ENCODE measurements at places on chromosomes 1 and 21.

- DNase-seq = no peak
These were observed 716 bp downstream of the INAVA start for GRCh38 chr1:200895443-200895789.

- DNase-seq = peak; percentile 28
These were observed 117.2 kb downstream of the SLC25A24 start for GRCh38 chr1:108082738-108083562.

DNA sequence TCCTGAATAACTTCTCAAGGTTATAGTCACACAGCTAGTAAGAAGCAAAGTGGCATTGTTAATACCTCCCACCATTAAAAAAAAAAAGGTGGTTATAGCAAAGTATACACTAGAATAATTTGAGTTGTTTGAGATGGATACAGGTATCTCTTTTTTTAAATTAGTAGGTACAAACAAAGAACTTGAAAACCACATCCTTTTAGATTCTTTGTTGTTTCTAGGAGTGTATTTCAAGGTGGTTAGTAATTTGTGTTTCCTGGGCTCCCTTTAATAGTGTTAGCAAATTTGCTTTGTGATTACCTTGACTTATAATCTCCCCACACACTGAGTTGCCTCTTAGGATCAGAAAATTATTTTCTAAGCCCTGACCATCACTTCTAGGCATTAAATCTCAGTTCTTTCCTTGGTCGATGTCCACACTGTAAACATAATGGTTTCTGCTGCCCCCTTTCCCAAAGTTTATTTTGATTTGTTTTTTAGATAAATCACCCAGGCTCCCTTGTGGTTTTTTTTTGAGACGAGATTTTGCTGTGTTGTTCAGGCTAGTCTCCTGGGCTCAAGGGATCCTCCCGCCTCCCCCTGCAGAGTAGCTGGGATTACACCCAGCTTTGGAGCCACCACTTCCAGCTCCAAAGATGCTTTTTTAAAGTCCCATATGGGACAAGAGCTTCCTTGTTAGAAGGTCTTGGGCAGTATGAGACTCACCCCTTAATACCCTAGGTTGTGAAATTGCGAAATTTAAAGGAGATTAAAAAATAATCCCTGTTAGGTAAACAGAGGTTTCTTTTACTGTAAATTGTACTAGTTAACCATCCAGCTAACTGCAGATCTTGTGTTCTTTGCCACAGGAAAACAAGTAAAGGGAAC, 6.2 kb downstream of the AKIRIN1 start:
- DNase-seq = no peak

- DNase-seq = no peak
These were observed 38.6 kb upstream of the RBM15 start for GRCh38 chr1:110300412-110301085.

GRCh38 chr21:40299451-40299850, 432.2 kb downstream of the PCP4 start:
- no peak for DNase-seq

DNA sequence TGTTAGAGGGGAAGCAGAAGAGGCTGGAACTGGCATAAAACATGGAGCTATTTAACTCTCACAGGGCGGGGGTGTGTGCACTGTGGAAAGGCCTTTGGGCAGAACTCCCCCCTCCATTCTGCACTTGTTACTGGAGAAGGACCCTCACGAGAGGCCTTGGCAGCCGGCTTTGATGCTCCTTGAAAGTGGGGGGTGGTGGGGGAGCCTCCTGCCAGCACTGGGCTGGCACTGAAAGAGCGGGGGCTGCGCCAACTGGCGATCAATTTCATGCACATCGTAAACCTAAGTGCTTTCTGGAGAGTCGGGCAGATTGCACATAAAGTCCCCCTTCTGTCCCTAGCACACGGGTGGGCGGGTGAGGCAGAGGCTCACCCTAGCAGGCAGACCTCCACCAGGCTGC, 28.9 kb downstream of the FOXO6 start:
- no peak for DNase-seq

GRCh38 chr1:236733653-236734052, 47.4 kb downstream of the ACTN2 start:
- no peak for DNase-seq

GRCh38 chr1:96116731-96117130, 604.9 kb upstream of the PTBP2 start:
- DNase-seq = no peak

- DNase-seq = no peak
These were observed 23.3 kb upstream of the S100A7 start for GRCh38 chr1:153483776-153484175.

- no peak for DNase-seq
These were observed 421.2 kb upstream of the DAB1 start for GRCh38 chr1:57845041-57845440.

GRCh38 chr1:27551953-27552312, 52.0 kb downstream of the AHDC1 start:
- no peak for DNase-seq

DNA sequence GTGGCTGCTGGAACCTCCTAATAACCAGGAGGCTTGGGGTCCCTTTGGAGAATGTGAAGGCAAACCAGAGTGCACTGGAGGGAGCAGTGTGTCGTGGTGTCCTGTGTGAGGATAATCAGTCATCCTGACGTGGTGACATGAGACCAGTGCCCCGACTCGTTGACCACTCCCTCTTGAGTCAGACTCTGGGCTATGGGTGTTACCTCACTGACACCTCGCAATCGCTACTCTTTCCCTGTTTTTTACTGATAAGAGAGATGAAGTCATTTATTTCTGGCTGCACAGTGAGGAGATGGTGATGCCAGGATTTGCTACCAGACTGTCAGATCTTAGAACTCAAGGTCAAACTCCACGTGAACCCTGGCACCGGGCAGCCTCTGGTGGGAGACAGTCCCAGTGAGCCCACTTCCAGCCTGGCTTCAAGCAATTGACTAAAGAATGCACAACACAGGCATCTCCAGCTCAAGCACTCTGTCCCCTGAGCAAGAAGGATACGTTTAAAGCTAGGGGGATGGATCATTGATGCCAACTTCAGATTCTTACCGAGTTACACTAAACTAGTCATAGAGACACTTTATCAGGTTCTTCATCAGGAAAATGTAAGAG, 30.3 kb downstream of the UBASH3A start:
- no peak for DNase-seq

DNA sequence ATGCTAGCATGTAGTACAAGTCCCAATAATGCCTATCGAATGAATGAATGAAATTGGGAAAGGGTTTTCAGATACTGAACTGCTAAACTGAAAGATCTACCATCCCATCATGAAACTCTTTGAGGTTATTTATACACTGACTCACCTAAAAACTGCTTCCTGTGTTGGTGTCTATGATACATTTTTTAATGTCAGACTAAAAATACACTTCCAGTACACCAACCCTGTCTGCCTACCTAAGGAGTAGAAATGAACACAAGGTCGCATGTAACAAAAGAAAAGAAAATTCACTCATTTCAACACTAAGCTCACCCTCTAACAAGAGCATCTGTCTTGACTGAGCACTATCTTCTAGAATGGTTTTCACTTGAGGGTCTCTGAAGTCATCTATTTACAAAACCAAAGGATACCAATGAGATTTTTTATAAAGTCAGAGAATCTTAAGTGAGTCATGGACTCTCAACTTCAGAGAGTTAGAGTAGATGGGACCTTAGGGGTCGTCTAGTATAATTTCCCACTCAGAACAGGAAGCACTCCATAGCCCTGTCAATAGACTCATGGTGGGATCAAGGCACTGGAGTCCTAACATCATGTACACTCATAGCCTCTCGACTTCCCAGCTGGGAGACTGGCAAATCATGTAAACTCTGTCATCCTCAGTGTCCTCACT, 53.4 kb downstream of the WLS start:
- no peak for DNase-seq

DNA sequence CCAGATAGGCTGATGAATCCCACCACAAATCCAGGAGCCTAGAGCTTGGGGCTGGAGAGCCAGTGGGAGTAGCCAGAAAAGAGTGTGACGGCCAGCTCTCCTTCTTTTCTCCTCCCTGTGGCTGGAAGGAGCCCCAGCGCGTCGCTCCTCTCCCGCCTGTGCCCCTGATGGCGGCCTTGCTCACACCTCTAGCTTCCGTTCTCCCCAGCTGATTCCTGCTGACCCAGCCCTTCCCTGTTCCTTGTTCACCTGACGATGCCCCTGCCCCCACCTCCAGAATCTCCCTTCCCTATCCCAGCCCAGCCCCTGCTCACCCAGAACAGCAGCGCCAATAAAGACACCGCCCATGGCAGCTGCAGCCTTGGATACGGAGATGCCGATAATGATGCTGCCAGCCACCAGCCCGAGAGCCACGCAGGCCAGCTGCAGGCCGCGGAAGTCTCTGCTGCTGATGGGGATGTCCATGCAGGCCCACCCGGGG, 656 bp downstream of the KNCN start:
- no peak for DNase-seq

DNA sequence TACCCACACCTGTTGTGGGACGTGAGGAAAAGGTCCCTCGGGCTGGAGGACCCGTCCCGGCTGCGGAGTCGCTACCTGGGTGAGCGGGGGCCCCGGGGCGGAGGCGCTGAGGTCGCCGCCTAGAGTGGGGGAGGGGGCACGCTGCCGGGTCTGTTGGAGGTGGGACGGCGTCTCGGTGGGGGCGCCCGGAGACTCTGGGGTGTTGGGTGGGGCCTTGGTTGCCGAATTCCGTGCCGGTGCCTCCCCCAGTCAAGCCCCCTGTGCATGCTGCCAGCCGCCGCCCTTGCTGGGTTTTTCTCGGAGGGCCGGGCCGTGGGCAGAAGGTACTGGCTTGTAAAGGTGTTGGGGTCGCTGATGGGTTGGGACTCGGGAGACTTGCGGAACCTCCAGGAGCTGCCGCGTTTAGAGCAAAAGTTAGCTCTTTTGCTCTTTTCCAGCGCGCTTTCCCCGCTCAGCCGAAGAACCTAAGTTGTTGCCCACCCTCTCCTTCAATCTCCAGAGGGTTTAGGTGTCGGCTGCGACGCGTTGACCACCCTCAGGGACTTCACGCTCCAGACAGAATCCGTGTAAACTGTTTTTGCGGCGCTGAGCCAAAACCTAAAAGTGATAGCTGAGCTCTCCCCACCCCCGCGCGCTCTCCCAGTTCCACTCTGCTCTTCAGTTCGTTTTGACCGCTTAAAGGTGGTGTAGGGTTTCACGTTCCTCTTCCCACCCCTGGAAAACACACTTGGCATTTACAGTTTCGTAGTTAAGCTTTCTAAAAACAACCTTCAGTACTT, at the start of gene MPC2:
TSS of gene MPC2 (minus strand) at position 143 of the 779 bp plus-strand sequence. CDS start 1,231 bp downstream, outside the sequence.
- peak; percentile 79 for DNase-seq

- peak; percentile 15 for DNase-seq
These were observed 97.7 kb upstream of the JUN start for GRCh38 chr1:58881471-58881994.

DNA sequence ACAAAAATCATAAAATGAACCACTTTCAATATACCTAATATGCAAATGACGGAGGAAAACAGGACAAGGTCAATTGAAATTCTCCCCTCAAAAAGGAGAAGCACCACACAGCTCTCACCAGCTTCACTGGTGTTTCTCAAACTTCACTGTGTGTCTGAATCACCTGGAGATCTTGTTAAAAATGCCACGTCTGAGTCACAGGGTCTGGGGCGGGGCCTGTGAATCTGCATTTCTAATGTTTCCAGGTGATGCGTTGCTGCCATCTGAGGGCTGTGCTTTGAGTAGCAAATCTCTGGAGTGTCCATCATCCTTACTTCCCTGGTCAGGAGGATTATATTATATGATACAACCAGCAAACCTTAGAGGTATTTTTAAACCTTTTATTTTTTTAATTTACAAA, 9.0 kb downstream of the CLDN19 start:
- DNase-seq = peak; percentile 83

DNA sequence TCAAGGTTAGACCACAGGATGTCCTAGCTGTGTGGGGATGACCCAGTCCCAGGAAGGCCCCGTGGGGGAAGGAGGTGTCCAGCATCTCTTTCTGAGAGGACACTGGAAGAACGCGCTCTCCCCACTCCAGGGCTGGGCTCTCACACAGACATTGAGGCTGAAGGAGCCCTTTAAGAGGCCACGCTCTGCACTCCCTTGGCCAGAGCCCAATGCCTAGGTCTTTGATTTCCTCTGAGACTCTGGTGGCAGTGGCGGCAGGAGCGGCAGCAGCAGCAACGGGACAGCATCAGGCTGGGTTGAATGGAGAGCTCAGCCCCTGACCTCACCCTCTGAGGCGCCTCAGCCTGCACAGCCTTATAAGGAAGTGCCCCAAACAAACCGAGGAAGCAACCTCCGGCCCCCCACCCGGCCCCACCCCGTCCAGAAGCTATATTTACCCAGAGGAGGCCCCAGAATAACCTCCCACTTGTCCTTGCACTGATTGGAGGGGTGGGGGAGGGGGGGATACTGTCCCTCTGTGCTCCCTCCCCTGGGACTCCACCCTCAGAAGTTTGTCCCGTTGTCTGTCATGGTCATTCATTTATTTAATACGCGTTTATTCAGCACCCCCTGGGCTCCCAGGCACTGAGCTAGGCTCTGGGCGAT, 12.3 kb downstream of the NES start:
- no peak for DNase-seq

DNA sequence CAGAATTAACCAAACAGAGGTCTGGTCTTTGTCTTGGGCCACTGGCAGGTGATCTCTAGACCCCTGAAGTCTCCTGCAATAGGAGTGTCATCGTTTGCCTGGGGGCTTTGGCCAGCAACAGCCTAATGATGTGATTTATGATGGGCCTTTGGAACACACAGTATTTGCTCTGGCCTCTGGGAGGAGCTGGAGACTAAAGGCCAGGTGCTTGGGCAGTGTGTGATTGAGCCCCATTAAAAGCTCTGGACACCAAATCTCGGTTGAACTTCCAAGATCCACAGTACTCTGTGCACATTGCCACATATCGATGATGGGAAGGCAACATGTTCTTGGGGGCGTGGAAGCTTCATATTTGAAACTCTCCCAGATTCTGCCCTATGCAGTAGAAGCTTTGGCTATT, 32.0 kb upstream of the TLR5 start:
- DNase-seq = no peak

DNA sequence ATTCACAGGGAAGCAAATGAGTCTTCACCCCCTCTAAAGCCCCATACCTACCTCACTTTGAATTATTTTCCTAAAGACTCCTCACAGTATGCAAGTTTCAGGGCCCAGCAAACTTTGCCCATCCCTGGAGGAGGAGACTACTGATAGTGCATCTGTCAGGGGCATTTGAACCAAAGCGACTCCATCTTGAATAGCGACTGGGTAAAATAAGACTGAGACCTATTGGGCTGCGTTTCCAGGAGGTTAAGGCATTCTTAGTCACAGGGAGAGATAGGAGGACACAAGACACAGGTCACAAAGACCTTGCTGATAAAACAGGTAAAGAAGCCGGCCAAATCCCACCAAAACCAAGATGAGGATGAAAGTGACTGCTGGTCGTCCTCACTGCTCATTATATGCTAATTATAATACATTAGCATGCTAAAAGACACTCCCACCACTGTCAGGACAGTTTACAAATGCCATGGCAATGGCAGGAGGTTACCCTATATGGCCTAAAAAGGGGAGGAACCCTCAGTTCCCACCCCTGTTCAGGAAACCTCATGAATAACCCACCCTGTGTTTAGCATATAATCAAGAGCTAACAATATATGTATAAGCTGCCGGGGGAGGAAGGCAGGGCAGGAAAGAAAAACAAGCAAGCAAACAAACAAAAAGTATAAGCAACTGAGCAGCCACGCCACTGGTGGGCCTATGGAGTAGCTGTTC, 3.3 kb upstream of the PKNOX1 start:
- no peak for DNase-seq

Measured in activated CD8-positive, alpha-beta T cell treated with anti-CD3 and anti-CD28 coated beads for 36 hours (primary cell).